ENCODE measurements at places on chromosomes 2 and 18.
A peak's percentile ranks its signal among the peaks of the same experiment; 100 is the strongest.

- no peak for DNase-seq
These were observed 45.3 kb upstream of the SPAG16 start for GRCh38 chr2:213238753-213239495.

GRCh38 chr2:175457895-175458448, 276.5 kb upstream of the ATP5MC3 start:
- DNase-seq = no peak

DNA sequence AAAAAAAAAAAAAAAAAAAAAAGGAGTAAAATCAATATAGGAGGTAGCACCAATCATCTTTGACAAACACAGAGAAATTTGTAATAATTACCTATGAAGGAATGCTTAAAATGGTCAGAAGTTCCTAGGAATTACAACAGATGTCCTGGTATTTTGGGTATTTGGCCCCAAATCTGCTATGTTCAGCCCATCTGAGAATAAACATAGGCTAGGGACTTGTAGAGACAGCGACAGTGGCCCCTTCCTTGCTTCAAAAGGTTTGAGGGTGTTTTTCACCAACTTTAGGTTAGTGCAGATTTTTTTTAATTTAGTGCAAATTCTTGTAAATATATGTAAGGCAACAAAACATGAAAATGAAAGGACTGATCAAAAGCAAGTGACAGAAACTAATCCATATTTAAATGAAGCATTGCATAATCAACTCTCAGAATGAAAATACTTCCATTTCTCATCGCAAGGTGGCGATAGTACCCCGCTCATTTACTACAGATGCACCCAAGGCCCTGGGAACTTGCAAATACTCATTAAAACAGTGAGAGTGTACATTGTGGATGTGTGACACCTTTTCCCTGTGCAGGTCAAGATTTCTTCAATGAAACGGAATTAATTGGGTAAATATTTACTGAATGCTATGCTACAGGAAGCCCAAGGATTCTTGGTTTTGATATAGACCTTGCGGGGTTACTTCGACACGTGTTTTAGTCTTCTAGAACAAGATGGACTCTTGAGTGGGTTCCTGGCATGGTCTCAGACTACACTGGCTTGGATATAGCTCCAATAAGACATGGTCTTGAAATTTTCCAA, 44.6 kb downstream of the FAM124B start:
- peak; percentile 47 for DNase-seq

- DNase-seq = no peak
These were observed 40.4 kb upstream of the RBM44 start for GRCh38 chr2:237758185-237758584.

DNA sequence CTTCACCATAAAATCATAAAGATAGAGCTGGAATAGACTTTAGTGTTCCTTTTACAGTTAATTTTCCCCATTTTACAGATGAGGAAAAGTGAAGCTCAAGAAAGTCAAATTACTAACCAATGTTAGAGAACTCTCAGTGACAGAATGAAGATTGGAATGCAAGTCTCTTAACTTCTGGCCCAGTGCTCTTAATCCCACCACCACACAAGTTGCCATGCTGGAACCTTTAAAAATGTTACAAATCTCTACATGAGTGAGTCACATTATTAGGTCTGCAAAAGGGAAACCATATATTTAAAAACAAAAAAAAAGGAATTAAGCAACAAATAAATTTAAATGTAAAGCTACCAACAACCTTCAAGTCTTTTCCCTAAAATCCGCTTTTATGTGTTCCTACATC, 3.5 kb downstream of the NCKAP1 start:
- no peak for DNase-seq

- no peak for DNase-seq
These were observed 235.7 kb downstream of the CDCA7 start for GRCh38 chr2:173590276-173590861.

GRCh38 chr2:45892425-45892745, 240.9 kb downstream of the PRKCE start:
- DNase-seq = no peak

DNA sequence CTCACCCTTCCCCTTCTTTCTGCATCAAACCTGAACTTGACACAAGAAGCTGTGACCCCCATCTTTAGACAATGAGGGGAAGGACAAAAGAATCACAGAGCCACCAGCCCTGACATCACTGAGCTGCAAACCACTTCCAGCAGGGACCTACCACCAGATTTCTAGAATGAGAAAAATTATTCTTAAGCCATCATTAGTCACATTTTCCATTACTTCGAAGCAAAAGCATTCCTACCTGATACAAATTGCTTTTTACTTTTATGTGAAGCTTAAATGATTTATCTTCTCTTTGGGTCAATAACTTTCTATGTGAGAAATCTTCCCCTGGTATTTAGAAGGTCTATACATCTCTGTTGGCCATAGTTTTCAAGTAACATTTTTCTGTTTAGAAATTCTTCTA, 134.8 kb downstream of the TCF4 start:
- DNase-seq = no peak

DNA sequence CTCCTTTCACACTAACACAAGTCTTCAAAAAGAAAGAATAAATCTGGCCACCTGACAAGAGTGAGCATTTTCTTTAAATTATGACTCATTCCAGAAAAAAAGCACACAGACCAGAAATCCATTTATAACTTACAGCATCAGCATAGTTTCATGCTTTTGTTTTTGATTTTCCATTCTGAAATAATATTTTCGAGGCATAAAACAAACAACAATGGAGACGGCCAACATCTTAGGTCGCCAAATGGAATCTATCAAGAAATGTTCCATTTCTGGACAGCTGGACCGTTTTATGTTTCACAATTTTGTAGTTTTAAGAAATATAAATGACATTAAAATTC, 165.4 kb upstream of the ZFP36L2 start:
- DNase-seq = no peak

- no peak for DNase-seq
These were observed 177.6 kb downstream of the MTX2 start for GRCh38 chr2:176446718-176447414.

DNA sequence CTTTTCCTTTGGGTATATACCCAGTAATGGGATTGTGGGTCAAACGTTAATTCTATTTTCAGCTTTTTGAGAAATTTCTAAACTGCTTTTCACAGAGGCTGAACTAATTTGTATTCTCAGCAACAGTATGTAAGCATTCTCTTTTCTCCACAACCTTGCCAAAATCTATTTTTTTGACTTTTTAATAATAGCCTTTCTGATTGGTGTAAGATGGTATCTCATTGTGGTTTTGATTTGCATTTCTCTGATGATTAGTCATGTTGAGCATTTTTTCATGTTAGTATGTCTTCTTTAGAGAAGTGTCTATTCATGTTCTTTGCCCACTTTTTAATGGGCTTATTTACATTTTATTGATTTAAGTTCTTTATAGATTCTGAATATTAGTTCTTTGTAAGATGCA, 145.5 kb downstream of the TRABD2A start:
- DNase-seq = no peak

DNA sequence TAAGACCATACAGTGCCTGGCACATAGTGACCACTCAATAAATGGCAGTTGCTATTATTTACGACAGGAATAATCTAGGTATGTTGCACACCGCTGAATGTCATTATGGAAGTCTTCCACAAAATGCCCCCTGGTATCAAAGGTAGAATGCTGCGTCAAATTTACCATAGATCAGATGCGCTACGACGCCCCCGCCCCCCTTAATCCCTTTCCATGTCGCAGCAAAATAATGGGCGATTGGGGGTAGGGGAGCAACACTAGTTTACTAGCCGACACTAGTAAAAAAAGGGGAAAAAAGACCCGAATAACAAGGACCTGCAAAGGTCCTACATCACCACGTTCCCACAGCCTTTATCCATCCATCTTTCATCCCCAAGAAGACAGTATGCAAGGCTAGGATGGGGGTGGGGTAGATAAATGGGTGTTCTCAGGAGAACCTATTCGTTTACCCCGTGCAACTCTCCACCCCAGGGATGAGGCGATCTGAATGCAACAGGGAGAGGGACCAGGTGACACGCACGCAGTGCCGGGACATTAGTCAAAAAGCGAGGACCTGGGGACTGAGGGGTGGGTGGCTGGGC, 455 bp downstream of the PREPL start:
- DNase-seq = peak; percentile 51

DNA sequence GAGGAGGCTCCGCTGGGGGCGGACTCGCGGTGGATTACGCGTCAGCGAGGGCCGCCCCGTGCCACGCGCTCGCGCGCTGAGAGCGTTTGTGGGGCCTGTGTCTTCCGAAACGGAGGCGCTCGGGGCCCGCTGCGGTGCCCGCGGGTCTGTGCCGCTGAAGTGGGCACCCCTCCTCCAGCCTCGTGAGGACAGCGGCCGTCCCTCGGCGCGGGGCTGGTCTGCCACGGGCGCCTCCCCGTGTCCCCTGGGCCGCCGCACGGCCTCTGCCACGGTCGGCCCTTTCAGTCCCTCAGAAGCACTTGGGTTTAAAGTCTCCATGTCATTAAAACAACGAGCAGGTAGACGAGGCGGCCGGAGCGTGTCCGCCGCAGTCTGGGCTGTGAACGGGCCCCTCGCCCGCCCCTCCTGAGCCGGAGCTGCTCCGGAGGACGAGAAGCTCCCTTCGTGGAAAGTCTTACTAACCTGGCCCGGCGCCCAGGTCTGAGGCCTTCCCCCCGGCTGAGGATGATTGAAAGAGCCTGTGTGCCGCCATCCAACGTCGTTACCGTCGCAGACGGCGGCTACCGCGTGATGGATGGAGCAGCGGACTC, 97.6 kb downstream of the NFATC1 start:
- no peak for DNase-seq

DNA sequence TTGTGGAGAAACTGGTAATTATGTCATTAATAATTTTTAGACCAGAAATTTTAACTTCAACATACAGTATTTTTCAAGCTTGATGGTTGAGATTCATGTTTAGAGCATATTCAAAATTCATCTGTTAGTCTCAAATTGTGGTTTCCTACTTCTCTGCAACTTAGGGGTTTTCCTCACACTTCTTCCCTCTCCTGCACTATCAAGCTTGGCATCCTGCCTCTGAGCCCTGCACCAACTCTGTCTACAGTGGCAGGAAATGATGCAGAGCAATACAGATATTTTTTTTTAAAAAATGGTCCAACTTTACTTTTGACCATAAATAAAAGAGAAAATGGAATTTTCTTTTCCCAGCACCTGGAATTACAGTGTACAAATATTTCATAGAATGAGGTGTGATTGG, 247.3 kb downstream of the NUP35 start:
- DNase-seq = no peak

DNA sequence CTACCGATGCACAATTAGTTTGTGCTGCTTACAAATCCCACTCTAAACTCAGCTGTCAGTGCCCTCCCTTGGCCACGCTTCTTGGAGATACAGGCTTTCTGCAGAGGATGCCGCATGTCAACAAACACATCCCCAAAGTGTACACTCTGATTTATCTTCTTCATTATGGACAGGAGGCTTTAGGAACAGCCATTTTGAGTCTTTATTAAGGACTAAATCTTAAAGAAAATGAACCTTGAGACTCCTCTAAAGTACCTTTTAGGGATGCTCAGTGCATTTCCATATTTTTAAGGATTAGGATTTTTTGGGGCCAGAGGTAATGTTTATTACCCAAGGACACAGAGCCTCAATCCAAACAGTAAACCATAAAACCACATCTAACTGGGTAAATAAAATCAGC, 6.0 kb downstream of the EDAR start:
- DNase-seq = no peak

- peak; percentile 75 for DNase-seq
These were observed at the start of gene ANKRD44 for GRCh38 chr2:197310271-197310985. TSS of gene ANKRD44 (minus strand) at chr2:197310780. CDS start at chr2:197310604, 176 bp downstream.

GRCh38 chr2:75574106-75574505, 13.4 kb upstream of the EVA1A start:
- no peak for DNase-seq

DNA sequence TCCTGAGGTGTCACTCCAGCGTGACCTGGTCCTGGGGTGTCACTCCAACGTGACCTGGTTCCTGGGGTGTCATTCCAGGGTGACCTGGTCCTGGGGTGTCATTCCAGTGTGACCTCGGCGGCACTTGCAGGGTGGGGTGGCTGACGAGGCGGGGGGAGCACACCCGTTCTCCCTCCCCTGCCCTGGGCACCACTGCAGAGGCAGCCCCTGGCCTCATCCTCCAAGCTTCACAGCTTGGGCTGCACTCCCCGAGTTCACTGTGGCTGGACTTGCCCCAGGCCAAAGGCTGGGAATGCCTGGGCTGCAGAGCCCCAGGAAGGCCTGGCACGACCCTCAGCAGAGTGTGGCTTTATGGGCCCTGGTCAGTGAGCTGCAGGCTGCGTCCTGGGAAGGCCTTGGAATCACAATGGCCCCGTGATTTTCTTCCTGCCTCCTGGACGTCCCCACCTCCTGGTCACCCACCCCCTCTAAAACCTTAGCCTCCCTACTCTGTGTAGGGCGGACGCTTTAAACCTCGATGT, 88.3 kb downstream of the NFATC1 start:
- DNase-seq = no peak

DNA sequence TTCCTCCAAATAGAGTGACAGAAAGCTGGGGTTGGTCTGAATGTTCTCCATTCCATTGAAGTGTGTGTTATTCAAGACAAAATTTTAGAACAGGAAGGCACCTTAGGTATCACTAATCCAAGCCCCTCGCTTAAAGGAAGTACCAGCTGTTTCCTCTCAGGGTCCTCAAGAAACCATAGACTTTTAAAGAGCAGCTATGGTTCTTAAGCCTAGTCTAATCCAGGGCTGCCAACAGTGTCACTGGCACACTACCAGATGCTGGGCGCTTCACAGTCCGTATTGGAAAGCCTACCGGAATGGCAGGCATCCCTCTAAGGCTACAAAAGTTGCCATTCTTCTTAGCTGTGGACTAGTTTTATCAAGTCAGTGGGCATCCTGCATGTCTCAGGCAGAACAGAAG, 1.9 kb downstream of the NEMP2 start:
- no peak for DNase-seq

- no peak for DNase-seq
These were observed 14.9 kb downstream of the ELMOD3 start for GRCh38 chr2:85369500-85369899.

- DNase-seq = no peak
These were observed 454.2 kb upstream of the KLHL29 start for GRCh38 chr2:22930781-22931180.

GRCh38 chr2:218437969-218438368, 19.0 kb downstream of the VIL1 start:
- DNase-seq = no peak

Data from renal cortex interstitium (tissue), 15 donors.